ENCODE measurements at places on chromosomes 3 and 15.

- no peak for DNase-seq
Measured at GRCh38 chr3:46416125-46416810, 9.2 kb downstream of the CCRL2 start.

DNA sequence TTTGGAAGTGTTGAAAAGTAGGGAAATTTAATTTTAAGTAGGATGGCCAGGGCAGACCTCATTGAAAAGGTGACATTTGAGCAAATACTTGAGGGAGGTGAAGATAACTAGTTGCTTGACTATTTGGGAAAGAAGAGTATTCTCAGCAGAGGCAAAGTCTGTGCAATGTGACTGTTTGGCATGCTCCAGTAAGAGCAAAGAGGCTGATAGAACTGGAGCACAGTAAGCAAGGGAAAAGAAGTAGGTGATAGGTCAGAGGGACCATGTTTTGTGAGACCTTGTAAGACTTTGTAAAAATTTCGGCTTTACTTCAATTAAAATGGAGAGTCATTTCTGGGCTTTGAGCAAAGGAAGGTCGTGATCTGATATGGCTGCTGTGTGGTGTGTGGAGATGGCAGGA, 335.8 kb downstream of the ZIC1 start:
- no peak for DNase-seq

DNA sequence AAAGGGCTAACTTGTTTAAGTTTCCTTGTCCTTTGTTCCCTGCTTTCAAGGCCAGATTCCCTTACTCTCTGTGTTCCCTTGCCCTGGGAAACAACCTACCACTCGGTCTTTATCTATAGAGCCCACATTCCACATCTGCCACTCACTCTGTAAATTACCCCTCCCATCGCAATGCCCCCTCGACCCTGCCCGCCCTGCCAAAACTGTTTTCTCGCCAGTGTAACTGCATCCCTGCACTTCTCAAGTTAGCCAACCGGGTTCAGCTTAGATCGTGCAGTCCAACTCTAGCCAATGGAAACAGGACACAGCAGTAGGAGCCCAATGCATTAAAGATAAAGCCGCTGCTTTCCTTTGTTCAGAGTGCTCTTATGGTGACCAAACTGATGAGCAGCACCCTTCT, 263.6 kb downstream of the TBL1XR1 start:
- no peak for DNase-seq

GRCh38 chr3:142706321-142707127, 17.3 kb upstream of the TRPC1 start:
- DNase-seq = no peak

- no peak for DNase-seq
Measured at GRCh38 chr3:46143951-46144473, 64.1 kb downstream of the CCR1 start.

GRCh38 chr3:17810759-17811158, 68.3 kb upstream of the TBC1D5 start:
- DNase-seq = no peak

DNA sequence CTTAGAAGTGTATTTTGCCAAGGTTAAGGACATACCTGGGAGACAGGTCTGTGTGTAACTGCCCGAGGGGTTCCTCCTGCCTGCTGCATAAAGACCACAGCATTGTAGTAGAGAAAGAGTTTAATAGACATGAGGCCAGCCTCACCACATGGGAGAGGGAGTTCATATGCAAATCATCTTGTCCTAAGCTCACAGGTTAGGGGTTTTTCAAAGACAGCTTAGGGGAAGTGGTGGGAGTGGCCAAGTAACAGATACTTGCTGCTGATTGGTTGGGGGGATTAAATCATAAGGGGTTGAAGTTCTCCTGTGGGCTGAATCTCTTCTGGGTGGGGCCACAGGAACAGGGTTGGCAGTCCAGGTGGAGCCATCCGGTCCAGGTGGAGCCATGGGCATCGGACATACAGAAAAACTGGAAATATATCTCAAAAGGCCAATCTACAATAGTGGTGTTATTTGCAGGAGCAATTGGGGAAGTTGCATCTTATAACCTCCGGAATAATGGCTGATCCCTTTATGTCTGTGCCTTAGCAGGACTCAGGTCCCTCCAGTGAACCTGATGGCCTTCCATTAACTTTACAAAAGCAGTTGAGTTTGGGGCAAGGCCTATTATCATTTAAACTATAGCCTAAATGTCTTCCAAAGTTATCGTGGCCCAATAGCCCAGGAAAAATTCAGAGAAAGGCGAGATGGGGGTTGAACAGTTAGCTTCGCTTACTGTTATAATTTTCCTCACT, 86.0 kb upstream of the MFGE8 start:
- no peak for DNase-seq

GRCh38 chr15:36370731-36371112, 208.7 kb upstream of the CDIN1 start:
- DNase-seq = no peak

DNA sequence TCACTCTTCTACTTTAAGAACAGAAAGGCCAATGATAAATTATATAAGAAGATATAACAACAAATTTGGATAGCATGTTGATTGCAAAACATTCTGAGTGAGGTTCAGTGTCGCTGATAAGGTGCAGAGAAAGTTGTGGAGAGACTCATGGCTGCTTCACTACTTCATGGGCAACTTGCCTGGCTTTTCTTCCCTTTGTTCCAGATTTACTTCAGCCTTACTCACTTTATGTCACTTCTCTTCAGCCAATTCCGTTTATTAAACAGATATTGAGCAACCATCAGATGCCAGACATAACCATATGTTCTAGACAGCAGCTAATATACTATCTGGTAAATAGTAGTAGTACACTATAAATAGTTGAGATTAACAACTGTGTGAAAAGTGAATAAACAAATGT, 150.0 kb upstream of the CHL1 start:
- no peak for DNase-seq

DNA sequence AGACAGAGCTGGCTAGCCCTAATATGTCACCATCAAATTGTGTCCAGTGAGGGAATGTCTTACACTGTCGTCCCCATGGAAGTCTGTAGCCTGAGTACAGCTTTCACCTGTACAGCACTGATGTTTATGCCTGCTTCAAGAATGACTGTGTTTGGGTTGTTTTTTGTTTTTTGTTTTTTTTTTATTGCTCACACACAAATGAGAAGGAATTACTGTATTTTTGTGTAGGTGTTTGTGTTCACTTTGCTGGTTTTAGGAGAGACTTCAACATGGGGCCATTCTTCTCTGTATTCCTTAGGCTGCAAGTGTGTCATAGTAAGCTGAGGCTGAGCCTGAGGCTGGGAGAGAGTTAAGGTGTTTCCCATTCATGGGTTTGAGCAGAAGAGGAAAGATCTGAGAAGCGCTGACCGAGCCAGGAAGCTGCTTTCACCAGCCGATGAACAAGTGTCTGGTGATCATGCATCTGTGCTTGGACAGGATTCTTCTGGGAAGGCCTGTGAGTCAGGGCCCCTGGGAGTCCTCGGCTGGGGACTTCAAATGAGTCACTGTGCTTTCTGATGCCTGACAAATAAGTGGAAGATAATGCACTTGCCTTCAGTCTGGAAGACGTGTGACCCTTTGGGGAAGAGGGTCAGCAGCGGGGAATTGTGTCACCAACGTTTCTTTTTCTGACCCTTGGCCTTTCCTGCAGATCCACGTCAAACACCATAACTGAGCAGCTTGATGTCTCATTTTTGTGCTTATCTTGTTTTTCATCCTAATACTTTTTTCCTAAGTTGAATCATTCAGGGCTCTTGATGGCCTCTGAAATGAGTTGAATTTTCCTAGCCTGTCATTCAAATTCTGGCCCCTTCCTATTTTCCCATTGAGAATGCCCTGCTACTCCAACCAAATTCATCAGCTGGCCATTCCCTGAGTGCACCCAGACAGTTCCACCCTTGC, 36.7 kb upstream of the ZBTB38 start:
- DNase-seq = no peak

DNA sequence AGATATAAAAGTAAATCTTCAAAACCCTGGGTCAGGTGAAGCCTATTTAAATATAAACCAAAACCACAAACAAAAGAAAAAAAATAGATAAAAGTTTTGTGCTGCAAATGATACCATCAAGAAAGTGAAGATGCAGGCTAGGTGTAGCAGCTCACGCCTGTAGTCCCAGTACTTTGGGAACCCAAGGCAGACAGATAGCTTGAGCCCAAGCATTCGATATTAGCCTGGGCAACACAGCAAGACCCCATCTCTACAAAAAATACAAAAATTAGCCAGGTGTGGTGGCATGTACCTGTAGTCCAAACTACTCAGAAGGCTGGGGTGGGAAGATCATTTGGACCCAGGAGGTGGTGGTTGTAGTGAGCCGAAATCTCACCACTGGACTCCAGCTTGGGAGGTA, 164.8 kb downstream of the MAGI1 start:
- DNase-seq = no peak

- DNase-seq = no peak
Measured at GRCh38 chr15:33091983-33092693, 102.4 kb downstream of the FMN1 start.

GRCh38 chr3:153293265-153293664, 131.2 kb downstream of the RAP2B start:
- DNase-seq = no peak

GRCh38 chr3:133610031-133610430, 36.5 kb downstream of the CDV3 start:
- no peak for DNase-seq

DNA sequence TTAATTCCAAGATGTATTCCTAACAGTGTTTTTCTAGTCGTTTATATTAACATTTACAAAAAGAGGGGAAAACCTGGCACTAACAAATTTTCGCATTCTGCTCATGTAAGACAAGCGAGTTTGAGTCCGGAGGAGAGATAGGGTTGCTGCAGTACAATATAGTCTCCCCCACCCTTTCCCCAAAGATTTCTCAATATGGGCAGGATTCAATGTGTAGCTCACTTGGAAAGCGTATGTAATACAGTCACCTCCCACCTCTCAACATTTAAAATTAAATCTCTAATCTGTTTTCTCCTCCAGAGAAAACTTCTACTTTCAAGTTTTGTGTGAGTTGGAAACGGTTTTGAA, 57.9 kb downstream of the CMSS1 start:
- no peak for DNase-seq

- no peak for DNase-seq
Measured at GRCh38 chr3:197335428-197336132, 37.2 kb upstream of the DLG1 start.

- DNase-seq = no peak
Measured at GRCh38 chr3:178802259-178802658, 266.0 kb downstream of the KCNMB2 start.

DNA sequence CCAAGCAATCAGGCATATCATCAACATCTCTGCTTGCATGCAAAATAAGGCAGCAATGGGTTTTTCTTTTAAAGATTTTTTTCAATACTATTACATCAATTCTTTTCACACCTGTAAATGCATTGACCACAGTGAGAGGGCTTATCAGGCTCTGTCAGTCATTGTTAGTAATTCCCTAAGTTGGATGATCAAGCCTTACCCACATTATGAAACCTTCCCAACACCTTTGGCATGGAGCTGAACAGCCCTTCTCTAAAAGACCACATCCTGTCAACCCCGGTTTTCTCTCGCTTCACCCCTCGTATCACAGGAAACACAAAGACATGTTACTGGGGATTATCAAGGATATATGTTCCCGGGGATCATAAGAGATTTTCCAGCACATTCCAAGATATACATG, 135.2 kb upstream of the SLC24A5 start:
- no peak for DNase-seq

DNA sequence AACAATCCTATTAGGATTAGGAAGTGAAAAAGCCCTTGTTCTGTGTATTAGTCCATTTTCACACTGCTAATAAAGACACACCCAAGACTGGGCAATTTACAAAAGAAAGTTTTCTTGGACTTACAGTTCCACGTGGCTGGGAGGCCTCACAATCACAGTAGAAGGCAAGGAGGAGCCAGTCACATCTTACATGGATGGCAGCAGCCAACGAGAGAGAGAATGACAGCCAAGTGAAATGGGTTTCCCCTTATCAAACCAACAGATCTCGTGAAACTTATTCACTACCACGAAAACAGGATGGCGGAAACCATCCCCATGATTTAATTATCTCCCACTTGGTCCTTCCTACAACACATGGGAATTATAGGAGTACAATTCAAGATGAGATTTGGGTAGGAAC, 248.2 kb upstream of the KCNMB2 start:
- no peak for DNase-seq

DNA sequence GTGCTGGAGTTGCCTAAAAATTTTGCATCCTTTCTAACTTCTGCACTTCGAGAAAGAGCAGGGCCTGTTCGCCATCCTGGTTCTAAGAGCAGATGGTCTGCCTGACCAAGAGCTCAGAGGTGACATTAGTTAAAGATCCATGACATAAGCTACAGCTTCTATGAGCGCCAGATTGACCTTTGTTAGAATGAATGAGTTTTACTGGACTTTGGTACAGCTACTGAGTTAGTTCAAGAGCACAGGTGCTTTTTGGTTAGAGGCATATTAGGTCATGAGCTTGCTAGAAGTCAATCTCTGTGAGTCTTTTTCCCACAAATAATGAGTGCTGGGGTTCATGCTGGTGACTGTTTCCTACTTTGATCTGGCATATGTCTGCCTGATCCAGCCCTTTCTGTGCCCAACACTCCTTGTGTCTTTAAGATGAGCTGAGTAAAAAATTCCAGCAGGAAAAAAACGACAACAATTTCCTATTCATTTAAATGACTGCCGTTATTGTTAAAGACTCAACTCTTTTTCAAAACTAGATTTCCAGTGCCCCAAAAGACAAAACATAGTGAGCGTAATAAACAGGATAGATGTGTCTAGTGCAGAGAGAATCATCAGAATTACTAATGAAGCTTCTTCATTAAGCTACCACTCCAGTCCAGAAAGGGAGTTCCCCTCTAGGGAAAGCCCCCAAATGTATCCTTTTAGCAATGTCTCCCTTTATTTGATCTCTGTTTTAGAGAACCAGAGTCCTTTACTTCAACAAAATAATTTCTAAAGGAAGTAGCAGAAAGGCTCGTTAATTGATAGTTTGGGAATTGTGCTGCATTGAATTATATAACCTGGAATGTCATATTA, 152.9 kb downstream of the SLCO3A1 start:
- DNase-seq = no peak

DNA sequence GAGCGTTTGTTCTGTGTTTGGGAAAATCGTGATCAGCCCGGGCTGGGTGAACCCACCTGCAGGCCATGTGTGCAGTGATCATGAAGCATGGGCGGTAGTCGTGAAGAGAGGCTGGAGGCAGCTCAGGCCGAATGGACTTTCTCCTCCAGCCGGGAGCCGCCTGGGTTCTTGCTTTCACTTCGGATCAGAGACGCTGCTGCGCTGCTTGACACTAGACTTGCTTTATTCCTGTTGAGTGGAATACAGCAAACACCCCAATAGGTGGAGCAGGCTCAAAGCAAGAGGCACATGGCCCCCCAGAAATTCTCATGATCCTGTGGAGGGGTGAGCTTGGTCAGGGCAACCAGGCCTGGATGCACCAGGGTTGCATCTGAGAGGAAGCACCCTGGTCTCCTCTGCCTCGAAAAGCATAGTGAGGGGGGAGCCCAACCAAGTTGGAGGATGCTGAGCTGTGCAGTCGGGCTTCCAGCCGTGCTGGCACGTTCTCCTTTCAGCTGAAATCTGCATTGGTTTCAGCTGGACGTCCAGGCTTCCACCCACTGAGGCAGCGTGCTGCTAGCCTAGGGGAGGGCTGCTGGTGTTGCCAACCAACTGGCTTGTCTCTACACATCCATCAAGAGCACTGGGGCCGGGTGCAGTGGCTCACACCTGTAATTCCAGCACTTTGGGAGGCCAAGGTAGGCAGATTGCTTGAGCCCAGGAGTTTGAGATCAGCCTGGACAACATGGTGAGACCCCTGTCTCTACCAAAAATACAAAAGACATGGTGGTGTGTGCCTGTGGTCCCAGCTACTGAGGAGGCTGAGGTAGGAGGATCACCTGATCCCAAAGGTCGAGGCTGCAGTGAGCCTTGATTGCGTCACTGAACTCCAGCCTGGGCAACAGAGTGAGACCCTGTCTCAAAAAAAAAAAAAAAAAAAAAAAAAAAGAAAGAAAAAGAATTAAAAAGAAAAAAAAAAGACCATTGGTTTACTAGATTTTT, 2.8 kb upstream of the NRROS start:
- DNase-seq = no peak

Measured in stimulated activated CD4-positive, alpha-beta T cell treated with anti-CD3 and anti-CD28 coated beads, Interleukin-2, amount 100 ng/mL, for 24 hours (primary cell).